Astrocyte of the spinal cord (primary cell): ENCODE measurements at places on chromosomes 3 and 15.

DNA sequence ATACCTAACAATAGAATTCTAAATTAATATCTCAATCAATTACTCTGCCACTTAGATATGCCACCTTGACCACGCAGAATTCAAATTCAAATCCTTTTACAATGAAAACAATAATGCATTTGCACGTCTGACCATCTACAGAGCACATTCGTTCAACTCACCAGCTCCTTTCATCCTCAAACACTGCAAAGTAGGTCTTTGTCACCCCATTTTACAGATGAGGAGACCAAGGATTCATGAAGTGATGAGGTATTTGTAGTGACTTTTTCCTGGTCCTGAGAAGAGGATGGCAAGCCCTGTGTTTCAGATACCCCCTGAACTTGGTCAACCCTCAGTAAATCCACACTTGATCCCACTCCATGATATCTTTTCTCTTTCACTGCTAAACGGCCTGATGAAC lies 42.2 kb downstream of the HES1 start:
- DNase-seq, result no peak

DNA sequence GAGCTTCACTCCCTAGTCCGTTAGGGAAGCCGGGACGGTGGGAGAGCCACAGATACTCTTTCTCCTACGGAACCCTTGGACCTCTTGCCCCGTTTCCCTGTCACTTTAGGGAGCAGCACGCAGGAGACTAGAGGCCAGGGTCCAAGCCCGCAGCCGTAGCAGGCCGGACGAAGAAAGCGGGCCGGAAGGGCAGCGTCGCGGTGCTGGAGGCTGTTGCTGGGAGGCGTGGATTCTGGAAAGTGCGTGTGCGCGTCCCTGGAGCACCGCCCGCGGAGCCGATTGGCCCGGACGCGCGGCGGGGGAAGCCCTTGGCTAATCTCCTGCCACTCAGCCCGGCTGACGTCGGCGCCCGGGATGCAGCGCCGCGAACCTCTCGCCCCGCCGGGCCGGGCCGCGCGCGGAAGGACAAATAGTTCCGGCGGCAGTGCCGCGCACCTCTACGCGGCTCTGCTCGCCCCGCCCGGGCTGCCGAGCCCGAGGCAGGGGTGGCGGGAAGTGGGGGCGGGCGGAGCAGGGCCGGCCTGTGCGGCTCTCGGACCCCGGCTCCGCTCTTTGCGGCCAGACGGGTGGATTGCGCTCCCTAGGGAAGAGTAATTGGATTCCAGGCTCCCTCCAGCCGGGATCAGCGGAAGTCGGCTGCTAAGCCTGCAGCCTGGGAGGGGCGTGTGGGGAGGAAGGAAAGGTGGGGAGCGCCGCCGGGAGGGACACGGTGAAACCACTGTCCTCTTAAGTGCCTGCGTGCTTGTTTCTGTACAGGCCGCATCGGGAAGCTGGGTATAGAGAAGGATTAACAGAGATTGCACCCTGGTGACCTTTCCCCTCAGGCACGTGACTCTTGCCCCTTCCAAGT lies 31.3 kb upstream of the TCF12 start:
- DNase-seq, result peak; percentile 97

DNA sequence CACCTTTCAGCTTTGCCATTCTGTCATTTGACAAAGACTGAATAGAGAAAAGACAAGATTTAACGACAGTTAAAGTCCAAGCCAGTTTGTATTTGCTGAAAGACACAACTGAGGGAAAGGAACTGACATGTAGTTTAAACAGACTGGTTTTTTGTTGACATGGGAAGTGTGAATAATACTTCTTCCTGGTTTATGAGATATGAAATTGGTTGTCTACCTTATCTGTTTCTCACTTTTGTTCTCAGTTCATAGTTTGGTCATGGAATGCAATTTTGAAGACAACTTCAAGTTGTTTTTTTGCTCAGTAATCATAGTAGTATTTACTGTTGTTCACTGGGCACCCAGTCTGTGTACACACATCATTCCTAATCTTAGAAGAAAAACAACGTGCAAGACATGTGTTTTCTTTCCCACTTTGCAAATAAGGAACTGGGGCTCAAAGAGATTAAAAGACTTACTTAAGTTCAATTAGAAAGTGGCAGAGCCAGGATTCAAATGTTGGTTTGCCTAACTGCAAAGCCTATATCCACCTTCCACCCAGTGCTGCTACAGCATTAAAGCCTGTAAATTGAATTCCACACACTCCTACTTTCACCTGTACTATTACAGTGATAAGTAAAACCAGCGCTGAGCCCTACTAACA lies 103.5 kb downstream of the LPP start:
- no peak for DNase-seq

DNA sequence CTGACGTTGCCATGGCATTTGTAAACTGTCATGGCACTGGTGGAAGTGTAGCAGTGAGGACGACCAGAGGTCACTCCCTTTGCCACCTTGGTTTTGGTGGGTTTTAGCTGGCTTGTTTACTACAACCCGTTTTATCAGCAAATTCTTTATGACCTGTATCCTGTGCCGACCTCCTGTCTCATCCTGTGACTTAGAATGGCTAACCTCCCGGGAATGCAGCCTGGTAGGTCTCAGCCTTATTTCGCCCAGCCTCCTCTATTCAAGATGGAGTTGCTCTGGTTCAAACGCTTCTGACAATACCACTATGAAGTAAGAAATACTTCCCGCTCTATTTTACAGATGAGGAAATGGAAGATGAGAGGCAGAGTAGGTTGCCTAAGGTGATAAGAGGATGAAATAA lies 16.6 kb downstream of the PAQR9 start:
- DNase-seq, result no peak

GRCh38 chr3:46085421-46086082 lies 58.3 kb upstream of the XCR1 start:
- no peak for DNase-seq

GRCh38 chr3:76679541-76679940 lies 360.4 kb upstream of the ROBO2 start:
- DNase-seq, result no peak

DNA sequence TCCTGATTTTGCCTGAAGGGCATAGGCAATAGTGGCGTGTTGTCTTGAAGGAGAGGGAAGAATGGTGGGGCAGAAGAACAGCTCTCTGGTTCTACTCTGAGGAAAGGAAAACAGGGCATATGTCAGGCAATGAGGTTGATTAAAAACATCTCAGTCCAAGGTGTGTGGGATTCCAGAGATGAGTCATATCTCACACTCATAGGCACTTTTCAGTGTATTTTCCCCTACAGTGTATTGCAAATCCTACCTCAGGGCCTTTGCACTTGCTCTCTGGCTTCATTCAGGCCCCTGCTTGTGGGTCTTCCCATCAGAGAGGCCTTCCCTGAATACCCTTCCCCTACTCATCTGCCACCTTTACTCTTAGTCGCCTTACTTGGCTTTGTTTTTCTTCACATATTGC lies 107.8 kb downstream of the SLCO3A1 start:
- DNase-seq, result no peak

DNA sequence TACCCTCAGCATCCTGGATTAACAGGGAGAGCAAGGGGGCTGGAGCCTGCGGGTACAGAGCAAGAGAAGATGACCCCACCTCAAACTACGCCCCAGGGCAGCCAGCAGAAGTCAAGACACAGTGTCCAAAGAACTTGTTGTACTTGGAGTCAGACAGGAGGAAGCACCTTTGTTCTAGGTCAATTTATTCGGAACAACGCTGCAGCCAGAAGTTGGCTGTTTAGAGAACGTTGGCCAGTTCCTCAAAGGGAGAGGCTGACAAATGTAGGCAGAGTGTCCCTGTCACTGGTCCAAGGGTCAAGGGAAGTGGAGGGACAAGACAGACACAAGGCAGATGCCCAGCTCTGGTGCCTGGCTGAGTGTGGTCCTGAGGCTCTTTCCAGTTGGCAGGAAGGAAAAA lies 32.1 kb upstream of the PIAS1 start:
- DNase-seq, result no peak

GRCh38 chr3:98026425-98027084 lies 8.6 kb downstream of the GABRR3 start:
- DNase-seq, result no peak

GRCh38 chr15:39360452-39360851 lies 220.4 kb upstream of the THBS1 start:
- no peak for DNase-seq

DNA sequence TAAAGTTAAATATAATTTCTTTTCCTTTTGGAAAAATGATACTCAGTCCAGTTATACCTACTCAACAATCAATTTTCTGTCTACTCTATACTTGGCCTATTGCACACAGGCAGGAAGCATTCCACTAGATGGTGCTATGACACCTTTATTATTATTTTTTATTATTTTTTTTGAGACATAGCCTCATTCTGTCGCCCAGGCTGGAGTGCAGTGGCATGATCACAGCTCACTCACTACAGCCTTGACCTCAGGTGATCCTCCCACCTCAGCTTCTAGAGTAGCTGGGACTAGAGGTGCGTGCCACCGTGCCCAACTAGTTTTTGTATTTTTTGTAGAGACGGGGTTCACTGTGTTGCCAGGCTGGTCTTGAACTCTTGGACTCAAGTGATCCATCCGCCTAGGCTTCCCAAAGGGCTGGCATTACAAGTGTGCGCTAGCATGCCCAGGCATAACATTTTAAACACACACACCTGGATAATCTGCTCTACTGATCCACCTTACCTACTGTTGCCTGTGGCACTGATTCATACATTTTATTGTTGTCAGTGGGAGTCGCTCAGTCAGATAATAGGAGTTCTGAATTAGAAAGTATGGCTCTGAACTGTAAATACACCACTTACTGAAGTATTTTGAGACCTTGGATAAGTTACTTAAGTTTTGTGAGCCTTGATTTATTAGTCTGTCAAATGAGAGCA lies 56.2 kb downstream of the EIF3J start:
- peak; percentile 28 for DNase-seq

DNA sequence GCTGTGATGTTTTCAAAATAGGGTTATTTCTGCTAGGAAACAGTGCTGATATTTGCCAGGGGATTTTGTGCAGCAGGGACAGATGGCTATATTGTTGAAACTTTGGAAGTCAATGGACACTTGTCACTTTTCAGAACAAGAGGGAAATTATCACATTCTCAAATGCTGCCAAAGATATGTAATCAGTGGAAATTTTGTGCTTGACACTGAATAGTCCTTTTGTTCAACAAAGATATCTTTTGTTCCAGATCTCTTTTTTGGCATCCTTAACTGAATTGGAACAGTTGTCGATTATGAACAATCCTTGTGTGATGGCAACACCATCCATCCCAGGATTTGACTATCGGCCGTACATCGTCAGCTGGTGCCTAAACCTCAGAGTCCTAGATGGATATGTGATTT lies 7.8 kb downstream of the CEP97 start:
- DNase-seq, result no peak

- DNase-seq, result peak; percentile 25
Observed at GRCh38 chr3:45537970-45538640, 56.4 kb upstream of the LIMD1 start.

DNA sequence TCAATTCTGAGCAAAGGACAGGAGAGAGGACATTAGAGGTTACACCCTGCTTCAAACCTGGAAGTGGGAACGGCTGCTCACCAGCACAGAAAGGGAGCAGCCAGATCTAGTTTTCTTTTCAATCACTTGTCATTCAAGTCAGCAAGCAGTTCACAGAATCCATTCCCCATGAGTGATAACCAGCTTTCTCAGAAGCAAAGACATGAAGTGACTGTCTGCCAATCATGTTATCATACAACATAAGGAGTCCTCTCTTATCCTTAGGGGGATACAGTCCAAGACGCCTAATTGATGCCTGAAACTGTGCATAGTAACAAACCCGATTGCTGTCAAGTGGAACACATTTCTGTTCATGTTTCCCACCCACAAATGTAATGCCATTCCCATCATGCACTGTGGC lies 54.7 kb downstream of the FAM98B start:
- DNase-seq, result no peak

DNA sequence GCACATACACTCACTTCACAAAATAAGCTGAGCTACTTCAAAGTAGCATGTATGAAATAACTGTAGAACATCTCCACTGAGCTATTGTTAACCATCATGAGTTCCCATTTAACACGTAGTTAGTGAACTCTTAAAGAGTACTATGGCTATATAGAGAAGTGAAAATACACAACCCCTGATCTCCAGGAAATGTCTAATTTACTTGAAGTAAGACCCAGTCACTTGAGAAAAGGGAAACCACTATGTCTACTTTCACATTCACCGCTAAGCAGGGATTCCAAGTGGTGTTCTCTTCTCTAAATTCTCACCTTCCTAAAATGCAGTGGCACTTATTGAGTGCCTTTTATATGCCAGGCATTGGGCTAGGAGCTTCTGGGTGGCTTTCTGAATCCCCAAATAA lies 35.0 kb upstream of the COLQ start:
- DNase-seq, result no peak

GRCh38 chr15:25333049-25333448 lies 105.8 kb downstream of the UBE3A start:
- DNase-seq, result peak; percentile 54

DNA sequence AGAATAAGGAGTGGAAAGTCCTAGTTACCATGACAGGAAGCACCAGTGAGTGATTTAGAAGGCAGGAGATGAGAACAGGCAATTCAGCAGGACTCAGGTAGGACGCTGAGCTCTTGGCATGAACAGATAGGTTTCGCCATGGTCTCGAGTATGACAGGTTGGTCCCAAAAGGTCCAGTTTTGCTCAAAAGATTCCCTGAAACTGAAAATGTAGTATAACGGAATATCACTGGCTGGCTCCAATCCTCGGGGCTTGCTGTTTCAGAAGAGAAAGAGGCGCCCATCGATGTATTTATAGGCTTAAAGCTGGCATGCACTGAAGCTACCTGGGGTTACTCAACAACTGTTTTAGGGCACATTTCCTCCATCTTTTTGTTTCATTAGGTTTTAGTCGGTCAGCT lies 59.2 kb downstream of the SRGAP3 start:
- no peak for DNase-seq

- no peak for DNase-seq
Observed at GRCh38 chr3:130948001-130948773, 54.3 kb downstream of the ATP2C1 start.

- DNase-seq, result no peak
Observed at GRCh38 chr15:85886309-85886811, 91.6 kb upstream of the KLHL25 start.

DNA sequence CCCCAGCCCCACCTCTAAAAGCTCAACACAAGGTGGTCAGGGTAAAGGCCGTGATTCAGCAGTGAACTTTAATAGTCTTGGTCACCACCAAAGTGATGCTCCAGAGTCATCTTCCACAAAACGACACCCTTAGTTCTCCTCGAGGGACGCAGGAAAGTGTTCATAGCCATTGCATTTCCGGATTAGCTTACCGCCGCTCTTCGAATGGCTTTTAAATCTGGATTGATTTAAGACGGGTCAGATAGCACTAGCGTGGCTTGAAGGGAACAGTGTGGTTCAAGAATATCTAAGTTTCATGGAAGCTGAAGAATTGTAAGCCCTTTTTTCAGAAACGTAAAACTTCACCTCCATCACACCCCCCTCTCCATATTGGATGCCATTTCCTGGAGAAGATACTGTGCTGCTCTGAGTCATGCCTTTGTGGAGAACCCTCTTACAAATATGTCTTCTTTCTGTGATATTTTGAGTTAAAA lies 829 bp downstream of the RNF7 start:
- DNase-seq, result peak; percentile 63

DNA sequence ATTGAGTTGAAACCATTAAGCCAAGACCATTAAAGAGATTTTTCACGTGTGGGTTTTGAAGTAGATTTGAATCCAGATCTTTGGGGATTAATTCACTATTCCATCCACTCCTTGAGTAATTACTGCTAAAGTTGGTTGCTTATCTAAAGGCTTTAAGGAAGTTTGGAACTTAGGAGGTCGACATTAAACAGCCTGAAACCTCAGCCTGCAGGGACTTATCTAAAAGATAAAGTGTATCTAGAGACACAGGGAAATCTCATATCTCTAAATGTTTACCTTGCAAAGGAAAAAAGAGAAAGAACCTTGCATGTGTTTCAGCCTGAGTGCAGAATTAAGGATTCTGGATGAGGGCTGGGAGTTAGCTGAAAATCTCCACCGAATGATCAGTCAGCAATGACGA lies 158.6 kb downstream of the MEIS2 start:
- DNase-seq, result no peak
